Smooth muscle cell of the pulmonary artery (primary cell): ENCODE measurements at places on chromosomes 3 and 15. TPM values are rescaled to one million over a fixed set of nuclear protein-coding genes. Genes with fewer than 3 reads are reported as not detected.

Gene OXTR
- total RNA-seq = 18.5 and 30.7 TPM in 2 replicates

Gene CASR
- not detected in 2 replicates for total RNA-seq

Gene LRRIQ4
- 0.07 TPM in 2 replicates for total RNA-seq

Gene CADM2
- total RNA-seq = 0.65 TPM in 1 of 2 replicates, not detected in the other

Gene AGBL1
- total RNA-seq = not detected in 2 replicates

Gene ZNF620
- total RNA-seq = 0.83 and 2.0 TPM in 2 replicates

Gene CCDC191
- 2.0 and 2.4 TPM in 2 replicates for total RNA-seq

Gene PLCL2
- total RNA-seq = 5.7 and 8.5 TPM in 2 replicates

Gene TMEM45A
- total RNA-seq = 92.2 and 160 TPM in 2 replicates

Gene ATP13A4
- 0.36 and 0.46 TPM in 2 replicates for total RNA-seq

Gene OR5K2
- not detected in 2 replicates for total RNA-seq

Gene NR2E3
- 0.13 and 0.20 TPM in 2 replicates for total RNA-seq

Gene MESP1
- 0.20 and 0.26 TPM in 2 replicates for total RNA-seq

Gene PPM1L
- total RNA-seq = 7.8 and 11.6 TPM in 2 replicates

Gene TM4SF18
- total RNA-seq = 0.07 and 0.72 TPM in 2 replicates

Gene EXD1
- not detected in 2 replicates for total RNA-seq

Gene RARB
- total RNA-seq = 5.2 and 10.2 TPM in 2 replicates

Gene CKMT1B
- total RNA-seq = not detected in 2 replicates

Gene PPP4R2
- total RNA-seq = 52.3 and 64.7 TPM in 2 replicates

Gene TMIE
- 0.07 and 0.23 TPM in 2 replicates for total RNA-seq

Gene TMCC1
- total RNA-seq = 18.1 and 27.3 TPM in 2 replicates
